Cardiac muscle cell (in vitro differentiated cells and primary cell): ENCODE measurements at places on chromosomes 3 and 15. TPM values are rescaled to one million over a fixed set of nuclear protein-coding genes. Genes with fewer than 3 reads are reported as not detected.

ACTL6A gene
- total RNA-seq = 68.1 and 80.4 TPM in 2 replicates

LRRIQ4 gene
- total RNA-seq = 0.15 TPM in 1 of 2 replicates, not detected in the other

OR5H1 gene
- total RNA-seq = not detected in 2 replicates

DNA sequence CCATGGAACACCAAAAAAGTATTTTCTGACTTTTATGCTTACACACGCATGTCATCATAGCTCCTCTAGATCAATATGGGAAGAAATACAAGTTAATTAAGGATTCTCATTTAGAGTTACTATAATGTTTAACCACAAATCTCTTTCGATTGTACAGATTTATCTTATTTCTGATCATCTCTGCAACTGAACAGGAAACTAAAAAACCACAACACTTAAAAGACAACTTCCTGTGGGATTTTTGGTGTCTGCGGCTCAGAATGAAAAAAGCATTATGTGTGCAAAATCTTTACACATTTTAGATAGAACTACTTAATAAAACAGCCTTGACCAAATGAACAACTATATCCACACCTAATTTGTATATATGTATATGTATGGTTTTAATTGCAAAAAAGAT lies 3.0 kb upstream of the TJP1 start:
- H3K27me3 ChIP-seq = no peaks in the 10 kb centered on the region
- no peak overlapping the region for H3K4me3 ChIP-seq
- H3K27ac ChIP-seq = no peak overlapping the region
- H3K4me1 ChIP-seq = peaks cover 15% of the 10 kb centered on the region
- peaks cover 2% of the 10 kb centered on the region for H3K36me3 ChIP-seq
